ENCODE measurements at places on chromosomes 2 and 18. TPM values are rescaled to one million over a fixed set of nuclear protein-coding genes. Genes with fewer than 3 reads are reported as not detected.

DNA sequence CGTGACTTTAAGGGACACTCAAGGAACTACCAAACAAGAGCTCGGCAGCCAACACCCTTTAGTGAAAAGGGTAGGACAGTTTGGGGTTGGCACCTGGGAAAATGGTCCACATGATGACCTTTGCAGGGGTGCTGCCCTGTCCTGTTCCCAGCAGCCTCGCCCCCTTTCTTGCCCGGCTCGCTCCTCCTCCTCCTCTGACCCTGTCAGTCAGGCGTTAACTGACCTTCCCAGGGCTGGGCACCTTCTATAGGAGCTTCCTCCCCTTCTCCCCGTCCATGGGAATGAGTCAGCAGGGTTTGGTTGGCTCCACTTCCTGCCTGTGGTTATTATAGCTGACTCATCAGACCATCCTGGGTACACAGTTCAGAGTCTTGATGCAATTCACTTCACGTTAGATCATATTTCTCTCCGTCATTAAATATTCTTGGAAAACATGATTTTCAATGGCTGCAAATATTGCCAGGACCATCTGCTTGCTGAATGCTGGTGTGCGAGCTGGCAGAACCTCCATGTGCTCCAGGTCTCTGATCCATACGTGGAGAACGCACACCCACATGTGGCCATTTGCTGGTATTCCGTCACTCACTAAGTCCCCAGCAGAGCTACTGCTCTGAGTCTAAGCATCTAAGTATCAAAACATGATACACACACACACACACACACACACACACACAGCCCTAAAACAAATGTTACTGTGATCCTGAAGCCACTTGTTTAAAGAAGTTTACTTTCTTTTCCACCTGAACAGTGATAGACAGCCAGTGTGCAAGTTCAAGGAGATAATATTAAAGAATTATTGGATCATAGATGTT lies 185.0 kb downstream of the ANAPC1 start:
- no peak overlapping the region for H3K4me3 ChIP-seq
- H3K4me1 ChIP-seq = peaks cover 10% of the 10 kb centered on the region
- peak overlapping the region; percentile 91 for H3K27ac ChIP-seq
- H3K27me3 ChIP-seq = no peaks in the 10 kb centered on the region
- no peaks in the 10 kb centered on the region for H3K36me3 ChIP-seq

TEKT4 gene
- 0.58 TPM for total RNA-seq

DNA sequence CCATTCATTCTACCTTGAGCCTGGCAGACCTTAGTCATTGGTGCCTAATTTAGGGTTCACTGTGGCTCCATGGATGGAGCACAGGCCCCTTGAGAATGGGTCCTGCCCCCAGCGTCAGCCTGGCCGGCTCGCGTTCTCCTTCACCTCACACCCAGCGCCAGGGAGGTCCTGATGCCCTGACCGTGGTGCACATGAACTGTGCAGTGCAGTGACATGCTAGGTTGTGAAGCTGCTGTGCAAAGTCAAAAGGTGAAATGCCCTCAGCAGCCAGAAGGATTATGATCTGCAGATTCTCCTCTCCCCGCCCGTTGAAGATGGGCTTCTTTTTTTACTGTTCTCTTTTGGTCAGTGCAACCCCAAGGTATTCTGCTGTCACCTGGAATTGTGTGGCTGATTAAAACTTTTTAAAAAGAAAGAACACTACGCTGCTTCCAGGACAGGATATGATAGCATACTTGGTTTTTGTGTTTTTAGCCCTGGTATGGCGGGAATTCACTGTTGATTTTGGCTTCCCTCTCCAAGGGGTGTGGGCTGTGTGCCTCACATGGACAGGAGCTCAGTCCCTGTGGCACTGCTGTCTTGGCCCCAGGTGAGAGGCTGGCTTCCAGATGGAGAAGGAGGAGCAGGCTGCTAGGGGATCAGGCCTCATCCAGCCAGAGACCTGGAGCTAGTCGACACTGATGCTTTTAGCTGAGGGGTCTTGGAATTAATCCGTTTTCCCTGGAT lies 49.4 kb upstream of the MCFD2 start:
- H3K27ac ChIP-seq = no peak overlapping the region
- peaks cover 10% of the 10 kb centered on the region for H3K4me1 ChIP-seq
- no peaks in the 10 kb centered on the region for H3K27me3 ChIP-seq
- no peak for DNase-seq

GRCh38 chr2:152343426-152343825 lies 8.5 kb downstream of the FMNL2 start:
- no peak overlapping the region for H3K4me3 ChIP-seq
- no peak overlapping the region for H3K27ac ChIP-seq
- no peak for DNase-seq
- H3K27me3 ChIP-seq = no peaks in the 10 kb centered on the region

RAX gene
- total RNA-seq = not detected

- H3K36me3 ChIP-seq = no peaks in the 10 kb centered on the region
- H3K4me1 ChIP-seq = no peaks in the 10 kb centered on the region
- H3K27ac ChIP-seq = no peak overlapping the region
Measured at GRCh38 chr18:27073404-27073830, 111.7 kb downstream of the CHST9 start.

KIAA2012 gene
- total RNA-seq = not detected

LOXHD1 gene
- total RNA-seq = not detected

GRCh38 chr2:211259831-211260476 lies 703.6 kb downstream of the CPS1 start:
- no peak overlapping the region for H3K27ac ChIP-seq
- no peak overlapping the region for H3K4me3 ChIP-seq
- no peaks in the 10 kb centered on the region for H3K36me3 ChIP-seq
- DNase-seq = no peak
- H3K4me1 ChIP-seq = no peaks in the 10 kb centered on the region
- no peaks in the 10 kb centered on the region for H3K27me3 ChIP-seq

Measured in K562 (cell line).